Stimulated activated CD4-positive, alpha-beta T cell treated with anti-CD3 and anti-CD28 coated beads, TNF-alpha, amount 100 ng/mL, for 24 hours (primary cell): ENCODE measurements at places on chromosomes 6 and 20.

DNA sequence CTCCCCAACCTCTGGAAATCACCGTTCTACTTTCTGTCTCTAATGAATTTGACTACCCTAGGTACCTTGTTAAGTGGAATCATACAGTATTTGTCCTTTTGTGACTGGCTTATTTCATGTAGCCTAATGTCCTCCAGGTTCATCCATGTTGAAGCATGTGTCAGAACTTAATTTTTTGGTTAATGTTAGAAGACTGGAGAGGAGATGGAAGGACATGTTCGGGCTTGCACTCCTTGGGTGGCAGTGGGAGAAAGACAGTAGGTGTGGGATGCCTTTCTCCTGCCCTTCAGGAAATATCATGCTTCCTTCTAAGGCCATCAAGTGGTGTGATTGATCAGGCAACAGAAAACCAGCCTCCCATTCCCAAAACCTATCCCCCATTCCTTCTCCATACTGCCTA, 61.1 kb upstream of the RNF144B start:
- no peak for DNase-seq

GRCh38 chr20:1782181-1782580, 113.0 kb upstream of the SIRPA start:
- DNase-seq, result no peak

DNA sequence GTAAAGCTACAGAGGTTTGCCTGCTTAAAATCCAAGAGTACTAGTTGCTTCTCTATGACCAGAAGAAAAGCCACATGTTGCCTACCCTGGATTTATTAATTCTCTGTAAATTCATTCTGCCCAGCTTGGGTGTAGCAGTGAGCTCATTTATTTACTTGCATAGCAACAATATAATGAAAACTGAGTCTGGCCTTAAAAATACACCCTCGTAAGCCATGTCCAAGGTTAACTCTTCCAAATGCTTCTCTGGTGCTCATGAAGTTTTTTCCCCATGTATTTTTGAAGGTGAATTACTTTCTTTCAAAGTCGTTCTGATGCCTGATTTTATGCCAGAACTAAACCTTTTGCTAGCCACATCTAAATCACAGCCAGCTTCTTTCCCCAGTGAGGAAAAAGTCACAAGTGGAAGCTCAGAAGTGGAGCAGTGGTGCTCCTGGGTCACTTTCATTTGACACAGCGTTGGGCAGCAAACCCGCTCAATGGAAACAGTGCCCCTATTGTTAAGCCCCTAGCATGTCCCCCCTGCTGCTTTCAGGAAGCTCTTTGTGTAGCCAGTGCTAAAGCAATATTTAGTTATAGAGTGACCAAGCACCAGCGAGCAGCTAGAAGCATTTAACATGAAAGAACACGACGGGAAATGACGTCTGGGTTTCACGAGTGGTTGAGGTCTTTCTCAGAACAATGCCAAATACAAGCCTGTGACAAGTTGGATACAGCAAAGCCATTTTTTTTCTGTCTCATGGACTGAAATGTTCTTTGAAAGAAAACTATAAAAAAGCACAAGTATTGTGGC, 29.8 kb downstream of the NEDD9 start:
- no peak for DNase-seq

GRCh38 chr6:14882394-14883026, 363.4 kb upstream of the JARID2 start:
- no peak for DNase-seq

DNA sequence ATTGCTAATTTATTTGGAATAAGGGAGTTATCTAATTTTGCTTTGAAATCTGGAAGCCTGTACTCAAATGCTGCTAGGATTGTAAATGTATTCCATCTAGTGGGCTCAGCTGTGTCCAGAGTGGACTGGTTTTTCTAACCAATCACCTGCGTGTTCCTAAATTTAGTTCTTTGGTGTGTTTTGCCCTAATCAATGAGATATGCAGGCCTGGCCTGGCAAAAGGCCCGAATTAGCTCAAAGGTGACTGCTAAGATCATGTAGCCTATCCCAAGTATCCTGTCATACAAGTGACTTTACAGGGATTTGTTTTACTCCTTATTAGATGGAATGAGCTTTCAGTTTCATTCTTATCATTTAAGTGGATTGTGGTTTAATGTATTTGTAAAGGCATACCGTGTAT, 51.3 kb upstream of the ARMC2 start:
- no peak for DNase-seq

DNA sequence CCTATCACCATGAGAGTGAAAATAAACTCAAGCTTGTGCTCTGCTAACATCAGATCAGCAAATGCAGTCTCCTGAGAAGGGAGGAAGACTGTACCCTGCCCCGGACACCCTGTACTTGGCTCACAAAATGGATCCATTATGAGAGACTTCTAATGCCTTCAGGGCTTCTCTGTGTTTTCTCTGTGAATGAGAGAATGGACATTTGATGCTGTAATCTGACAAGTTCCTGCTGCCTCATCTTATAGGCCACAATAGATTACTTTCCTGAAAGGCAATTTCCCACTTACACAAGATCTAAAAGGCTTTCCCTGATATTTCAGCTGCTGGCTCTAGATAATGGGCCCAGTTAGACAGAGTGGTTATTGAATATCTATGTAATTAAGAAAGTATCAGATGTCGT, 117.2 kb downstream of the OTOR start:
- no peak for DNase-seq
